Fibroblast of pulmonary artery (primary cell): ENCODE measurements at places on chromosomes 2 and 18.

DNA sequence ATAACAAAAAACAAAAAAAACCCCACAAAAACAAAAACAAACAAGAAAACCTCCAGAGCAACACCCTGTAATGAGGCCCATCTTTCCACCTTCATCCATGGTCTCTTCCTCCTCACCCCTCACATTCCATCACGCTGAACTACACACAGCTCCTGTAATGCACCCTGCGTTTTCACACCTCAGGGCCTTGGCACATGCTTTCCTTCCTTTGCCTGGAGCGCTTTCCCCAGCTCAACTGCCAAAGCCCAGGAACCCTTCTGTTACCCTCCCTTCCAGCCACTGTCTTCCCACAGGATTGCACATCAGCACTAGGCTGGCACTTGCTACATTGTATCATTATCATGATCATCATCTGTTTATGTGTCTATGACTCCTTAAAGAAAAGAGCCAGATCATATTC, 29.4 kb downstream of the TMEM247 start:
- no peak for DNase-seq

GRCh38 chr2:172985139-172985892, 90.3 kb upstream of the MAP3K20 start:
- DNase-seq: no peak

DNA sequence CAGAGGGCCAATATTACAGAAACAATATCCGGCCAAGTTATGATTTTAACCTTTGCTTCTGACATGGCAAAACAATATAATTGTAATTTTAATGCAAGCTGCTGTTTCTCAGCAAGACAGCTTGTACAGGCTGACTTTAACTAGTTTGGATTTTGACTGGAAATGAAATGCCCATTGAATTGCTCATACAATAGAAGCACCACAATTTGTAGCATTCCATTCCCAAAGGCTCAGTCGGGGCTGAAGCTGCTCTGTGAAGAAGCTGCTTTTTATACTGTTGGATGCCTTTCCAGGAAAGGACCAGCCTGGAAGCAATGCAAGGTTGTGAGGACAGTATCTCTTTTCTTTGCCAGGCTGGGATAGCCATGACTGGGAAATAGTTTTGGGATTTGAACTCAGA, 677.0 kb upstream of the FANCL start:
- DNase-seq: peak; percentile 8

DNA sequence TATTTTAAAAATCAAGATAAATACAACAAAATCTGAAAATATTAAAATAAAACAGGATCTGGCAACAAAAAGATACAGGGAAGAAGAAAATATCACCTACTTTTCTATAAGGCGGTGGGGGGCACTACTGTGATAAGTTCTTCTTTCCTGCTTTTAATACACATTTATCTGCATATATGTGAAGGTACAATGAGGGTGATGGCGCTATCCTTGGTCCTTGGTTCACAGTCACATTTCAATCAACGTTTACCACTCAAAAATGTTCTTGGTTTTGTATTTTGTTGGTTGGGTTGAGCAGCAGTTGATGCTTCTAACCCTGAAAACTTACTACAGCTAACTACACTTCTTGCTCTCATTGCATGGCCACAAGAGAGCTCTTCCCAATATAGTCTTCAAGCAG, 112.4 kb downstream of the COL6A3 start:
- DNase-seq: no peak

DNA sequence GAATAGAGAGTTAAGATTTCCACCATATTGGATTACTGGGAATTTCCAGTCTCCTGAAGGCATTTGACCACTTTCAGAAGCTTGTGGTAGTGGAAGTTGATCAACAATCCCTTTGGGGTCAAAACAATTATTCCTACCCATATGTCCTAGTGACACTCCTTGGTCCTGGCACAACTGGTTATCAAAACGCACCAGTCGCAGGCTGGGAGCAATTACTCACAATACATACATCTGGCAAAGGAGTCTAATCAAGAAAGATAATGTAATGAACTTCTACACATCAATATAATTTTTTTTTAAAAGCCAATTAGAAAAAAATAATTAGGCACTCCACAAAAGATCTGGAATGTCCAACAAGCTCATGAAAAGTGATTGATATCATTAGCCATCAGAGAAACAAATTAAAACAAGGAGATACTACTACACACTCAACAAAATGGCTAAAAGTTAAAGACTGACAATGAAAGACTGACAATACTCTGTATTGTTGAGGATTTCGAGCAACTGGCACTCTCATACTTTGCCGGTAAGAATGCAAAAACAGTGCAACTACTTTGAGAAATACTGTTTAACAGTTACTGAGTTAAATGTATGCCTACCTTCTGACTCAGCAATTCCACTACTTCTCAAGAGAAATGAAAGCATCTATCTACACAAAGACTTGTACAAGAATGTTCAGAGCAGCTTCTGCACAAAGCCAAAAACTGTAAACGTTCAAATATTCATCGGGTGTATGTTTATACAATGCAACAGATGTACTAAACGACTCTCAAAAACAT, 2.0 kb downstream of the INO80C start:
- DNase-seq: peak; percentile 21

GRCh38 chr18:38751898-38752297, 1186.3 kb upstream of the CELF4 start:
- no peak for DNase-seq

GRCh38 chr2:57902578-57902977, 144.0 kb upstream of the VRK2 start:
- no peak for DNase-seq

DNA sequence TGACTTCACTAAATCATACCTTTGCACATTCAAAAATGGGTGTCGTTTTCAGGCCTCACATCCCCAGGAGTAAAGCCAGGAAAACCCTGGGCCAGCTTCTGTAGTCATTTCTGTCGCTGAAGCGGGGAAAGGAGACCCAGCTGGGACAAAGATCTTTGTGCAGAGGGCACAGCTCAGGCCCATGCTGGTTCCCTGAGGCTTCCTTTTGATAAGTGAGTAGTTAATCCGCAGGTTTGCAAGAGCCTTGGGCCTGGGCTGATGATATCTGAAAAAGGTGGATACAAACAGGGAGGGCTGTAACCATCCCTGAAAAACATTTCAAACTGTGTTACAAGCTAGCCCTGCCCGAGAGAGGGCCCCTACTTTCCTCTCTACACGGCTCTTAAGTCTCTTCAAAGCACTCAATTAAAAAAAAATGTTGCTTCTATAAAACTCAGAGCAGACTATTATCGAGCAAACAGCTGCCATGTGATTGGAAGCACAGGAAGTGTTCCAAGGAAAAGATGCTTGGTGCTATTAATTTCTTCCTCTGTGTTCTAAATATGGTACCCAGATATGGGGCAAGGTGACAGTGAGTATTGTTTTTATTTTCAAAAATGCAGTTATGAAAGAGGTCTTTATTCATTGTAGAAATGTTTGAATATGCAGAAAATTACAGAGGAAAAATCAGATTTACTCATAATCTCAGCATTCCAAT, 117.2 kb downstream of the LNPK start:
- no peak for DNase-seq

DNA sequence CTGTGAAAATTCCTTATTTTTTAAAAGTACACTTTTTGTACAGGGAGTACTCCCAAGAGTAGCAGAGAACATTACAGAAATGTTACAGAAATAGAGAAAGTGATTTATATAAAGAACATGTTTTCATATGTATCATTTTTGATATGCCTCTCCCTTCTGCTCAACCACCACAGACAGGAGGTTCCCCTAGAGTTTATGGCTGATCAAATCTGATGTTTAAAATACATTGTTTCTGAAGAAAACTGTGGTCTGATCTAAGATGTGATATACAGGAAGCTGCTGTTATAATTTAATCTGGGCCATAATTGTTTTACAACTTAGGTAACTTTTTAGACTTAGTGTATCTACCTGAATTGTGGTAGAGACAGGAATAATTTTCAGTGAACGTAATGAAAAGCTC, 37.0 kb downstream of the STAT4 start:
- no peak for DNase-seq

GRCh38 chr2:183951630-183952029, 646.7 kb upstream of the ZNF804A start:
- peak; percentile 18 for DNase-seq

DNA sequence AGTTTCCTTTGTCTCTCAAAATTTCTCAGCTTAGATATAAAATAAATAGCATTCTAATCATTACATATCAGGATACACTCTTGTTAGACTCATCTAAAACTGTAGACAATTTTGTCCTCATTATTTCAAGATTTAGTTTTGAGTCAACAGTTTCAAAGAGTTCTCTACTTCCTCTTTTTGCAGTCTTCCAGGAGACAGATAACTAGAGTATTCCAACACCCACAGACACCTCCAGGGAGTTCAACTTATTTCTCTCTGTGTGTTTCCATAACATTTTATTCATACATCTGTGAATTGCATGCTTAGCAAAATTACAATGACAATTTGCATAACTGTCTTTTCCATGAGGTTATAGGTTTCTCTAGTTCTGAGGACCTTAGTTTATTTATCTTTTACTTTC, 166.6 kb upstream of the HNMT start:
- DNase-seq: no peak

GRCh38 chr2:114661971-114662939, 219.8 kb downstream of the DPP10 start:
- DNase-seq: no peak

GRCh38 chr2:129733579-129733978, 245.9 kb upstream of the RAB6C start:
- DNase-seq: no peak

DNA sequence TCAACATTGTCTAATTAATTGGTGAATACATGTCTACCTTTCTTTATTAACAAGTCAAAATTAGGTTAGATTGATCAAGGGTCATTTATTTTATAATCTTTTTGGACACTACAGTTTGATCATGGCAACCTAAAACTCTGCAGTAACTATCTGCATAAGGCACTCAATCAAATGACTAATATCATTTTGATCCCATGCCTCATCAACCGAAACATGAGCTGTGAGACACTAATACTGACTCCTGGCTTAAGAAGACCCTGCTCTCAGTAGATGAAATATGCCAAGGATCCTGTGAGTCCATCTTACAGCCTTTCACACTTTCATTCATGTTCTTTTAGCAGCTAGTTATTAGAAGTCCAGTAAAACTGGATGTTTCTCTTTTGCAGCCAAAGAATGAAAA, 169.4 kb upstream of the CAVIN2 start:
- no peak for DNase-seq

- DNase-seq: peak; percentile 21
These were observed 108.5 kb upstream of the SMAD7 start for GRCh38 chr18:49059028-49059834.

DNA sequence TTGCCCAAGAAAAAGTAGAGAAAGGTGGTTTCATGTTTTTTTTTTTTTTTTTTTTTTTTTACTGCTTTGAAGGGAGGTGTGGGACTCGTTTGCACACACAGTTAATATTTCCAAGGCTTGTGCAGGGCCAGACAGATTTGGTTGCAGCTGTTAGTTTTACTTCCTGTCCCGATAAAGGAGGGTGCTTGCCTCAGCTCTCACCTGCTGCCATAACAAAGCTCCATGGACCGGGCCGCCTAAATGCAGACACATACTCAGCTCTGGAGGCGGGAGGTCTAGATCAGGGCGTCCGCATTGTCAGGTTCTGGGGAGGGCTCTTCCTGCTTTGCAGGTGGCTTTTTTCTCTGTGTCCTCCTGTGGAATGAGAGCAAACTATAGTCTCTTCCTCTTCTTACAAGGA, 69.9 kb downstream of the ODC1 start:
- no peak for DNase-seq

GRCh38 chr2:144560251-144560650, 40.3 kb upstream of the ZEB2 start:
- DNase-seq: no peak

DNA sequence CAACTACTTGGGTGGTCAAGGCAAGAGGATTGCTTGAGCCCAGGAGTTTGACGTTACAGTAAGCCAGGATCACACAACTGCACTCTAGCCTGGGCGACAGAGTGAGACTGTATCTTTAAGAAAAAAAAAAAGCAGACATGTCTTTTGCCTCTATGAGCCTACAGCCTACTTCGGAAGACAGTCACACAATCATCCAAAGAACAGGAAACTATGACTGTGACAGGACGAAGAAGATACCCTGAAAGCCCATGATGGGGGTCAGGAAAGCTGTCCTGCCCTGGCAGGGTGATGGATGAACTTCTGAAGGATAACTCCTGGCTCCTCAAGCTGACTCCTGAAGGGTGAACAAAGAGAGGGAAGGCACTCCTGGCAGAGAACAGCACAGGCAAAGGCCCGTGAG, 251.7 kb upstream of the SIX2 start:
- DNase-seq: no peak

DNA sequence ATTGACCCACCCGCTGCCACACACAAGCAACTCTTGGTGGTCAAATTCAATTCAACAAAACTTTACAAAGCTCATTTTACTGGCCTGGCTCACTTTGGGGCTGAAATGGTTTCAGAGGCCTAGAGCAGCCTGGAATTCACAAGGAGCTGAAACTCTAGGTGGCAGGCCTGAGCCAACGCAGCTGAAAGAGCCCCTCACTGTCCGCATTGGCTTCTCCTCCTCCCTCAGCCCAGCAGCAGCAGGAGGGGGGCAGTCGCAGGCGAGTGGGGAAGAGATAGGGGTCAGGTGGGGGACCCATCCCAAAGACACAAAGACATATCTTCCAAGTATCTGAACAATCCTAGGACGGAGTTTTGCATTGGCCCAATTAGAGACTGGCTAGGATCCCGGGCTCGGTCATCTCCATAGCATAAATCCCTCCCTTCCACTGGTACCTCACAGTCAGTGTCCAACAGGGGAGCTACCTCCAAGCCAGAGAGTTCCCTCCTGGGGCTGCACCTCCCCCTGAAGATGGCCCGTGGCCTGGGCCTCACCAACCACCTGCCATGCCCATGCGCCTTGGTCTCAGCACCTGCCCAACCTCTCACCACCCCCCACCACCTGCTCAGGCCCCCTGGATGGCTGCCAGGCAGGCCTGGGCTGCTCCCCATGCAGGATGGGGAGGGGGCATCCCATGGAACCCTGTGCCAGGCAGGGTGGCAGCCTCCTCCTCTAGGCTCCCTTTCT, 113.4 kb downstream of the ZBTB7C start:
- DNase-seq: peak; percentile 6

GRCh38 chr2:238465487-238466242, 38.9 kb downstream of the ASB1 start:
- no peak for DNase-seq

DNA sequence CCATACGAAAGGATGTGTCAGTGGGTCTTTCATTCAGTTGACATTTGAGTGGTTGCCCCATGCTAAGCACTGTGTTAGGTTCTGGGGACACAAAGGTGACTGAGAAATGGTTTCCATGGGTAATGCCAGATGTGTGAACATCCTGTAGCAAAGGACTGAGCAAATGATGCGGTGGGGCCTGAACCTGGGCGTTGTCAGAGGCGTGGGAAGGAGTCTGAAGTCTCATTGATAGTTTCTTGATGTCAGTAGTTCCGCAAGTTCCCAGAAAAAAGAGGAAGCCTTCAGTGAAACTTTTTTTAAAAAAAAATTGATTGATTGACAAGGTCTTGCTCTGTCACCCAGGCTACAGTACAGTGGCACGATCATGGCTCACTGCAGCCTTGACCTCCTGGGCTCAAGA, 56.9 kb downstream of the LIMS1 start:
- DNase-seq: no peak
